ENCODE measurements at places on chromosomes 4 and X.

GRCh38 chrX:74578137-74578536 is 36.3 kb downstream of the RLIM start:
- DNase-seq, result no peak

DNA sequence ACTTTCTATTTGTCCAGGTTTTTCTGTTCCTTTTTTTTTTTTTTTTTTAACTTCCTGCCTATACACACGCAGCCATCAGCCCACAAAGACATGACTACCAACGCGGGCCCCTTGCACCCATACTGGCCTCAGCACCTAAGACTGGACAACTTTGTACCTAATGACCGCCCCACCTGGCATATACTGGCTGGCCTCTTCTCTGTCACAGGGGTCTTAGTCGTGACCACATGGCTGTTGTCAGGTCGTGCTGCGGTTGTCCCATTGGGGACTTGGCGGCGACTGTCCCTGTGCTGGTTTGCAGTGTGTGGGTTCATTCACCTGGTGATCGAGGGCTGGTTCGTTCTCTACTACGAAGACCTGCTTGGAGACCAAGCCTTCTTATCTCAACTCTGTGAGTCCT is 2.1 kb downstream of the EBP start:
- DNase-seq, result no peak

DNA sequence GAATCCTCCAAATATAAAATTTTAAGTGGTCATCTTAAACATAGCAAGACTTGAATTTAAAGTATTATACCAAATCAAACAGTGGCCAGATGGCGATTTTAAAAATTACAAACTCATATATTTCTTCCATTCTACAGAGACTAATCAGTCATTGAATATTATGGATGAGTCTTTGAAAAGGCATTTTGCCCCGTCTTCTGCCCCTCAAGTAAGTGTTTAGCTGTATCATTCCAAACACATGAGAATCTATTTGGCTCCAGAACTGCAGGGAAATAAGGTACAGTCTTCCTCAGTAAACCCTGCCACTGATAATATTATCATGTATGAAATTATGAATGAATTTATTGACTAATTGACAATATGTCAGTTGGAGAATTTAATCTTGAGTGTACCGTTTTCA is 191.0 kb downstream of the SLC7A11 start:
- no peak for DNase-seq

- DNase-seq, result no peak
Observed at GRCh38 chrX:47321823-47322371, 48.5 kb upstream of the ZNF157 start.

- DNase-seq, result no peak
Observed at GRCh38 chr4:24686866-24687692, 102.7 kb upstream of the DHX15 start.

GRCh38 chrX:45849261-45849862 is 648.7 kb upstream of the DIPK2B start:
- no peak for DNase-seq

DNA sequence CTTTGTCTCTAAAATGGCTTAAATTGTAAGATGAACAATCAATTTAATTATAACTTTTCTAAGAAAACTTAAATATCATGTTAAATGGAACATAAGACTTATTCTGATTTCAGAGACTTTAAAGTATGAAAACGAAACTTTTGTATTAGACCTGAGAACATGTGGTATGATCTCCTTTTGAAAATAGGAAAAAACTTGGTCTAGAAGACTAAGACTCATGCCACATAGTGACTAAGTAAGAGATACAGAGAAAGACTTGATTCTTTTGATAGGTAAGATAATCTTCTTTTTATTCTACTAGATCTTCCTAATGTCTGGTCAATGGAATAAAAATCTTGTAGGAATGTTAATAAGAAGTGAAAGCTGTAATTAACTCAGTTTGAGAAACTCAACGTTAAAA is 326.3 kb upstream of the GRIA3 start:
- no peak for DNase-seq

DNA sequence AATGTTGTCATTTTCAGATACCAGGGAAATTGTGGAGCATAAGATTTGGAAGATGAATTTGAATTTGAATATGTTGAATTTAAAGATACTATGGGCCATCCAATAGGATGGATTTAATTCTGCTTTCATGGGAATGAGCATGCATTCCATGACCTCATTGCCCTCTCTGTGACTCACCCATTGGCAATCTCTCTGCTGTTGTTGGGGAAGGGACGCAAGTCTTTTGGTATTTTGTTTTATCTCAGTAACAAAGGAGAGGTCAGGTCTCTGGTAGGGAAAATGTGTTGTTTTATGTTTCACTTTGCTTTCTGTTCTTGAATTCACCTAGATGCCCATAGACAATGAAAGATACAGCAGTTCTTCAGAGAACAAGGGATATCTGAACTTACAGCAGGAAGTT is 42.1 kb upstream of the MAGEA4 start:
- no peak for DNase-seq

DNA sequence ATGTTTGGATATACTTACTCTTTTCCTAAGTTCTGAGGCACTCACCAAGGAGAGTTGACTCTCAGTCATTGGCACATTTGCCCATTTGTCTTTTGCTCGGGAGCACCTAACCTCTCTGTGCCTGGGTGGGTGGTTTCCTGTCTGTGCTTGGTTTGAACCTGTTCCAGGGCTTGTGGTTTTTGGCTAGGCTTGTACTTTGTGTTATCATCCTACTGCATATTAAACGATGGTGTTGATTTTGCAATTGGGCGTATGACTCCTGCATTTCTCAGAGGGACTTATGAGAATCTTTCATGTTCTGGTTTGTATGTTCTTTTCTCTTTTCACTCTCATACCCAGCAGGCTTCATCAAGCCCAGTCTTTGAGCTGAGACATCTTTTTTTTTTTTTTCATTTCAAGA is 161.7 kb downstream of the BTC start:
- DNase-seq, result peak; percentile 34

DNA sequence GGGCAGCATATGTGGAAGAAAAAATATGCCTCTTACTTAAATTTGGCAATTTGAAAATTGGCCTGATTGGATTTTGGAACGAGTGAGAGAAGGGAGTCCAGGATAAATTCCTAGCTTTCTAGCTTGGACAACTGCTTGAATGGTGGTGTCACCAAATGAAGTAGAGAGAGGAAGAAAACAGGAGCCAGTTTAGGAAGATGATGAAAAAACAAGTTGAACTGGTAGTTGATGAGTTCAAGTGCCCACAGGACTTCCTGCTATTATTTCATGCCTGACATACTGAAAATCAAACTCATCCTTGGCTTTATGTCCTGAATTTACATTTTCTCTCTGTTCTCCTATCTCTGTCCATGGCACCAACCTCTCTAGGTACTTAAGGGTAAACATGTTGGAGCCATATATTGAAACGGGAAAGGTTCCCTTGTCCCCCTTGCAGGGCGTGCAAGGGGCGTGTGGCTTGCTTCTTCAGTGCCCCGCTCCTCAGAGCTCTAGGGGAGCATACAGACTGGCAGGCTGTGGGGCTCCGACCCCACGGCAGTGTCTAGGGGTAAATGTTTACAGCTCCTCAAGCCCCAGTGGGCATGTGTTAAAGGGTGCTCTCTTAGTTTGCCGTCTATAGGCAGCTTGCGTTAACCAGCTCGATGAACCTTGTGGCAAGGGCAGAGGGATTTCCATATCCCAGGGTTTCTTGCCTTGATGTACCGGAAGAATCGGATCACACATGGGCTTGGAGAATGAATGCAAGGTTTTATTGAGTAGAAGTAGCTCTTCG is 250.7 kb upstream of the PGRMC2 start:
- DNase-seq, result no peak

DNA sequence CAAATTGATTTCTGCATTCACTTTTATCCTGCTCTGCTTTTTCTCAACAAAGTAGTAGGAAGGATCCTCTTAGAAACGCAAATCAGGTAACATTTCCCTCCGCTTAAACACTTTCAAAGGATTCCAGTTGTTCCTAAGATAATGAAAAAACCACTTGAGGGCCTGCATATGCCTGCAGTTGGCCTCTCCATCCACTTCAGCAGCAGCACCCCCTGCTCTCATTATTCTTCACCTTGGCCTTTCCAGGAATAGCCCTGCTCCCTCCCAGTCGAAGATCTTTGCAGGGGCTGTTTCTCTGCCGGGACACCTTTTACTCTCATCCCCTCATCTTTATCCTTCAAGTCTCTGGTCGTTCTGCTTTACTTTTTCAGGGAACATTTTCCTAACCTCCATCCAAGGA is 314.0 kb downstream of the INPP4B start:
- DNase-seq, result no peak

DNA sequence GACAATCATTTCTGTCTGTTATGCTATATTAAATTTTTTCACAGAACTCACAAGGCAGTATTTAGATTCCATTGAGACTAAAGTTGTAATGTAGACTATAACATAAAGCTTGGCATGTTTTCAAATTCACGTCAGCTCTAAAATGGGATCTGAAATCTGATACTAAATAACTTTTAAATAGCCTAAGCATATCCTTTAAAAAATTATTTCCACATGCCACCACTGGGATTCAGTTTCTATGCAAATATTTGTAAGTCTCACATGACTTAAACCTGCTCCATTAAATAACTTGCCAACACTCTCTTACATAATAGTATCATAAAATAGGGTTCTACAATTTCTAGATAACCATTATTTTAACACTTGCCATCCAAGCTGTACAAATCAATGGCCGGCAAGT is 32.4 kb downstream of the KLHL8 start:
- DNase-seq, result peak; percentile 61

DNA sequence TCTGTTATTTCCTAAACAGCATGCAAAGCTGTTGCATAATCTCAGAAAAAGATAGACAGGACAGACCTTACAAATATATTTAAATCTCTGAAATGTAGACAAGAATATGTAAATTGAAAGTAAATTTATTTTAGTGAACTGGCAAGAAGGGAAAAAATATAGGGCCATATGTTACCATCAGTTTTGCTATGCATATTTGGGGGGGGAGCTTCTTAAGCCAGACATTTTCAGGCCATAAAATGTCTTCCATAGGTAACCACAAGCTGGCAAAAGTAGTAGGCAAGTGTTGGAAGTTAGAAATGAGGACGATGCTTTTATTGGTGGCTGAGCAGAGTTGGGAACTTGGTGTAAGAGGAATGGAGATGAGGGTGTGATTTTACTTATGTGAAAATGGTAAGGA is 272.0 kb upstream of the CXXC4 start:
- DNase-seq, result no peak

- no peak for DNase-seq
Observed at GRCh38 chr4:166399021-166399420, 526.0 kb downstream of the TLL1 start.

All from NCI-H2029 (cell line).